Stimulated activated CD8-positive, alpha-beta memory T cell treated with anti-CD3 and anti-CD28 coated beads, Interleukin-2, amount 100 ng/mL, for 1 hour (primary cell): ENCODE measurements at places on chromosomes 2 and 18.

DNA sequence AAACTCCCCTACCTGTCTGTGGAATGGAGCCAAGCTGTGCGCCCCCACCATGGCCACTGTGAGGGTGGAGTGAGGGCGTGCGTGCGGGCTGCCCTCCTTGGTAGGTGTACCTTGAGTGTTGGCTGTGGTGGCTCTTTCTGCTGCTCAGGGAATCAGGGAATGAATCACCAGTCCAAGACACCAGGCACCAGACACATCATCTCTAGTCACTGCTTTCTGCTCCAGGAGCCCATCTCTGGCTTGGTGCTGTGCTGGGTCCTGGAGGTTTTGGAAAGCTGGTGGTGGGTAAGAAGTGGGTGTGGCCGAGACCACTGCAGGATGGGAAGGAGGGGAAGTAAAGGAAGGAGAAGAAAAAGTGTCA is 209.9 kb downstream of the SEPTIN10 start:
- DNase-seq, result no peak

DNA sequence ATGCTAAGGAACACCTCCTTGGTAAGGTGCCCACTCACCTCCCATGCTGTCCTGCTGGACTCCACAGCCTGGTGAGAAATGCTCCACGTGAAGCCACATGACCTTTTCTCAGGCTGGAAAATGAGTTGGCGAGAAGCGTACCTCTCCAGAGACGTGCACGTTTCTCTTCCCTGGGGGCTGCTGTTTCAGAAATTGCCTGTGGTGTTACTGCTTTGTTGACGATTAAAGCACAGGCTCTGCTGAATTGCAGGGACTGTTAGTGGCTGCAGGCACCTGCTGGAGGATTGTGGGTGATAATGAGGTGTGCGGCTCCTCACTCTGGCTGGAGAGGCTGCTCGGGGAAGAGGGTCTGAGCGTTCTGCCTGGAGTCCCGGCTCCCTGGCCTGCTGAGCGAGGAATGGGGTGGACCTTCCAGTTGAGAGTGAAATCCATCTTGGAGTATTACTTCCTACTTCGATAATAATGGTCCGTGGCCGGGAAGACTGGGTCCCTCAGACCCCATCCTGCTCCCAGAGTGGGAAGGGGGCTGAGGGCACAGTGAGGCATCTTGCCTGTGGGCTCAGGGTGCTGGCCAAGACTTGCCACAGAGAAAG is 199.3 kb upstream of the HDAC4 start:
- DNase-seq, result no peak

DNA sequence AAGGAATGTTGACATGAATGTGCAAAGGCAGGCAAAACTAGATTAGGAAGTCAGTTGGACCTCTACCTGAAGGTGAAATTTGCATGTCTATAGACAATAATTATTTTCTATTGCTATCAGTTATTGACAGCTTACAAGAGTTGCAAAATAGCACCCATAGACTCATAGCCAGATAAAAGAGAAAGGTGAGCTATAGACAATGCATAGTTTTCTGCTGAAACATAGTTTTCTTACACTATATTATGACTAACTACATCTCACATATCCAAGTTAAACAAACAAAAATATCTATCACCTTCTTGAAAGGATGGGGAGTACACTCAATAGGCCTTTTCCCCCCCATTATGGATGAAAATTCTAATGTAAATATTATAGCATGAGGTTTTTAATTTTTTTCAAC is 305.0 kb downstream of the PTH2R start:
- DNase-seq, result no peak

DNA sequence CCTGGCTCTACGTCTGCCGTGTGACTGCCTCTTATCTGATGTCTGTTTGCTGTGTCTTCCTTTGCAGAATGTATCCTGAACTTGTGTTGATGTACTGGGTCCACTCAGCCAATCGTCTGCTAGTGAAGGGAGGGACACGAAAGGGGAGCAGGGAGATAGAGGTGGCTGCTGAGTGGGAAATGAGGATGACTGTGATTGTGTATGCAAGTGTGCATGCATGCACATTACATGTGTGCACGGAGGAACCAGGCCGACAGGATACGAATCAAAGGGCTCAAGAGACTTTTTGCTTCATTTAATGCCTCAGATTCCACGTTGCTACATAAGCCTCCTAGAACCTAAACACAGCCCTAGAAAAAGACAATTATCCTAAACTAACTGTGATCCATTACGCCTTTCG is 111.2 kb downstream of the TFCP2L1 start:
- DNase-seq, result no peak

- DNase-seq, result no peak
Observed at GRCh38 chr2:203043226-203043625, 28.6 kb downstream of the NBEAL1 start.

- DNase-seq, result no peak
Observed at GRCh38 chr2:45233301-45233700, 224.0 kb upstream of the SIX2 start.

GRCh38 chr2:239590995-239591915 is 190.4 kb upstream of the HDAC4 start:
- DNase-seq, result no peak

- no peak for DNase-seq
Observed at GRCh38 chr2:159713631-159714246, 1.4 kb downstream of the MARCHF7 start.

DNA sequence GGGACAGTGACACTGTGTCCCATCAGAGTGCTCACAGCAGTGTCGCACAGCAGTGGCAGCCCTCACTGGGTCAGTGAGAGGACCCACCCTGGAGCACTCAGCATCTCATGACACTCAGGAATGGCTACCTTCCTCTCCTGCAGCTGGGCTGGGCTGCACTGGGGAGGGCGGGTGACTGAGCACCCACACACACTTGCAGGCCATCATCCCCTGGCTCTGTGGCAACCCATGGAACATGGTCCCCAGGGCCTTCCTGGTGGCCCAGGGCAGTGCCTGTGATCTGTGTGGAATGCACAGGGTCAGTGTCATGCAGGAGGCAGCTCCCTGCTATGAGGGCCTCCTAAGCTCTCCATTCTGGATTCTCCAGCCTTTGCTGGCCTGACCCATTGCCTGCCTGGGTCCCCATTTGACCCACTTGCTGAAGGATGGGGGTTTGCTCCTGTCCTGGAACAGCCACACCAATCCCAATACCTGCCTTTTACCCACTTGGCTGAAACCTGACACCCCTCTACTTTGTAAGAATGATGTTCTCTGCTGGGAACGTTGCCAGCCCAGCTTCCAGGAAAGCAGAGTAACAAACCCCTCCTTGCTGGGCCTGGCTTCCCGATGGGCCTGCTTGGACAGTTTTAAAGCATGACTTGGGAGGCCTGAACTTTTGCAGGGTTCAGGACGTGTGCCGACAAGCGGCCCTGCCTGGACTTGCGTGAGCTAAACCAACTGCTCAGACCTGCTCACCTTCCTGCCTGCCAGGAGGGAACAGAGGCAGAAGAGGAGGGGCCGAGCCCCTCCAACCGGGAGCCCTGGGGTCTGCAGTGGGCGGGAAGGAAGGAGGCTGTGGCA is 13.7 kb downstream of the HS6ST1 start:
- DNase-seq, result no peak
